ENCODE measurements at places on chromosomes 12 and 14.

DNA sequence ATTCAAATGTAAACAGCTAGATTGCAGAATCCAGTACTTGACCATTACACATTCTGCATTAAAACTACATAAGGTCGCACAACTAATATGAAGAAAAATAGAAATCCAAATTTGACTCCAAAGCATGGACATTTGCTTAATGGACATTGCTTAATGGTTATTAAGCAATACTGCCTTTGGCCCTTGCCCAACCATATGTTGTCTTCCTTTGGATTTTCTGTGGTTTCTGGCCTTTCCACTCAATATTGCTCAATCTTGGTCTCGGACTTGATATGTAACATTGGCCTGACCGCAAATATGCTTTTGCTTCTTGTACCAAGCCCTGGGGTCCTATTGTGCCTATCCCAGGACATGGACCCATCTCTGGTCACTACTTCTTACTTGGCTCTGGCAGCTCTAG is 67.2 kb downstream of the PTPRR start:
- no peak for DNase-seq

DNA sequence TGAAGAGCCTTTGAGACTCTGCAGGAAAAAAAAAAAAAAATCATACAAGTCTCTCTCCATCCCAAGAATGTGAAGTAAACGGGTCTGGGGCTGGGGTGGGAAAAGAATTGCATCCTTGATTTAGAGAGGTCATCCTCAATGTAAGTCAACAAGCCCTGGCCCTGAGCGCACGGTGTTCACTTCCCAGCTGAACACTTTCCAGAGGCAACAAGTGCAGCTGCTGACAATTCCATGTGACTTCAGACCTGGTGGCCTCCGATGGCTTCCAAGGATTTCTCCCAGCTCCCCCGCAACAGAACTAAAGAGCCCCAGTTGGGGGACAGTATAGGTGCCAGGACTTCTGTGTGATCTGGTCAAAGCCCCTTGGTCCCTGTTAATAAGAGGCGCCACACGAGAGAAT is 2.4 kb downstream of the RILPL1 start:
- DNase-seq, result no peak

DNA sequence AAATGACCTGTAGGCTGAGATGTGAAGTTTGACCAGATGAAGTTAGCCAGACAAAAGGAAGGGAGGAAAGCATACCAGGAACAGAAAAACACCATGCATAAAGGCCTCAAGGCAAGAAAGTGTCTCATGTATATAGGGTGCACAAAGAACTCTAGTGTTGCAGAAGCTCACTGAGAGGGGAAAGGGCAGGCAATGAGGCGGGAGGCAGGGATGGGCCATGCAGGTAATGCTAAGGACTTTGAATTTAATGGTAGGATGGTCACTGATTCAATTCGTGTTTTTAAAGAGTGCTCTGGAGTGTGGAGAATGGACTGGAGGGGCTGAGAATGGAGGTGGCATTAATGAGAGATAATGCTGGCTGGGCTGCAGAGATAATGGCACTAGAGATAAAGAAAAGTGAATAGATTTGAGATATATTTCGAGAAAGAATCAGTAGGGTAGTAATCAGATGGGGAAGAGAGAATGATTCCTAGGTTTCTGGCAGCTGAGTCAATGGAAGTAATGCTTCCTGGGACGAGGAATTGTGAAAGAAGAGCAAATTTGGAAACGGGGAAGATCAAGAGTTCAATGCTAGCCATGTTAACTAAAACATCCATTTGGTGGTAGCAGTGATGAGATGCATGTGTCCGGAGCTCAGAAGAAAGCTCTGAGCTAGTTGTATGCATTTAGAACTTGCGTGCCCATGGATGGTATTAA is 43.1 kb downstream of the LIMA1 start:
- no peak for DNase-seq

- no peak for DNase-seq
Observed at GRCh38 chr14:104689881-104690711, 678 bp downstream of the INF2 start.

DNA sequence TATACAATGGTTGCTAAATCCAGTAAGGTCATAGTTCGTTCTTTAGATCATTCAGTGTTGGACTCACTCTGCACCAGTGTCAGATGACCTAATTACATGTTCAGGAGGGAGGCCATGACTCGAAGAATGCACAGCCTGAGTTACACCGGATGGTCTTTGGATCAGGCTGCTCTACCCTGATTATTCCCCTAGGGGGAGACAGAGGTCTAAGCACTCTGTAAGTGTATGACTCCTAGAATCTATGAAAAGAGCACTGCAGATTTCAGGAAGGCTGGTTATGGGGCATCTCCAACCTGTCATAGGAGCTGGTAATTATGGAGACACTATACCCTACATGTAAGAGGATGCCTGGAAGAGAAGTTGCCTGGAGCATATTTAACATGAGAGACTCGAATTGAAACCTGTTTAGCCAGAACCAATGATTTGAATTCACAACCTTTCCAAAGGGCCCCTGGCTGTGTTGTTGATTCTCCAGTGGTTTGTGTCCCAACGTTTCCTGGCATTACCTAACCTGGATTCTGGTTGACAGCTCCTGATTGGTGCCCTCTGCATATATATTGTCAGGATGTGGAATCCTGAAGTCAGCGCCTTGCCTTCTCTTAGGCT is at the start of gene MUCL1:
TSS of gene MUCL1 (plus strand) at position 584 of the 606 bp plus-strand sequence. CDS start 67 bp downstream, outside the sequence.
- peak; percentile 49 for DNase-seq

DNA sequence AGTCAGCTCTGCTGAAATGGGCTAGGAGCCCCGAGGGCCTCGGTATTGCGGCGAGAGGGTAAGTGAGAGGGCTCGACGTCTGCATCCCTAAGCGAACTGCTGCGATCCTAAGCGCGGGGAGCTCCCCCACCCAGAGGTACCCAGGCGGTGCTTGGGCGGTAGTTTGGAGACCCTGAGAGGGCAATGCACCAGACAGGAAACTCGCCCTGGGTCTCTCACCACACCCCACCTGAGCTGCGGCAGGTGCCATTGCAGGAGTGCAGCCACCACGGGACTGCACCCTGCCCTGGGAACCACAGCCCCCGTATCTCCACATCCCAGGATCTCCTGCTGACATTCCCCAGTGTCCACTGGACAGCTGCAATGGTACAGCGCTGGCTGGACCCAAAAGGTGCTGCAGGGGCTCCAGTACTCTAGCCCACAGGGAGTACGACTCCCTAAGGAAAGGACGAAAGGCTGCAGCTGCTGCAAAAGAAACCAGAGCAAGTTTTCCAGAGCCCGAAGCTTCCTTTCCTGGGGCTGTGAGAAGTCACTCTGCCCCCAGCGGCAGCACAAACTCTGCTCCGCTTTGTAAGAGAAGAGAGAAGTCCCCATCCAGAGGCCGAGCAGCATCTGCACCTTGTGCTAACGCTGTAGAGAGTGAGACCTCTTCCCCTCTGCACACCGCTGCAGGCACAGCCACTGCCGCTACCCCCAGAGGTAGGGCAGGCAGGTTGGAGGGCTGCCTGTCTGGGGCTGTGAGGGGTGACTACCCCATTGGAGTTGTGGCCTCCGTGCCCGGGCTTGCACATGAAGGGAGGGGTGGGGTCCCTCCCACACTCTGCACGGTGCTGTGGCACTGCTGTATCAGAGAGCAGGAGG is 31.1 kb upstream of the MON2 start:
- no peak for DNase-seq

GRCh38 chr12:22978962-22979361 is 354.0 kb downstream of the ETNK1 start:
- no peak for DNase-seq

- peak; percentile 8 for DNase-seq
Observed at GRCh38 chr12:97148941-97149559, 242.0 kb downstream of the NEDD1 start.
